ENCODE measurements at places on chromosomes 12 and 14. TPM values are rescaled to one million over a fixed set of nuclear protein-coding genes. Genes with fewer than 3 reads are reported as not detected.

Gene RPL10L
- not detected for total RNA-seq

Gene KRT73
- total RNA-seq: not detected

DNA sequence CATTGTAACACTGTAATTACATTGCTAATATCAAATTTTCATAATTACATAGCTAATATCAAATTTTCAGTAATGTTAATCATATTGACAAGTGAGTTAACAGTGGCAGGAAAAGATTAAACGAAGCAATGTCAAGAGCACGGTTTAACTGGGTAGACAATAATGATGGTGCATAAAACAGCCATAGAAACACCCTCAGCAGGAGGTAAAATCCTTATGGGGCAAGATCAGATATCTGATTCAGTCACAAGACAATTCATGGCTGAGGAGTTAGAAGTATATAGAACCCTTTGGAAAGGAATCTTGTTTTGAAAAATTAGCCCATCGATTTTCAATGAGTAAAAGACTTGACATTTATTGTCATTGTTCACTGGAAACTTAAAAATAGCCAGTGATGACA, 190.6 kb downstream of the SLC2A13 start:
- no peak for DNase-seq

- no peak for DNase-seq
Observed at GRCh38 chr12:1993341-1993740, 10.9 kb downstream of the DCP1B start.

Gene GZMH
- total RNA-seq: 4.0 TPM

DNA sequence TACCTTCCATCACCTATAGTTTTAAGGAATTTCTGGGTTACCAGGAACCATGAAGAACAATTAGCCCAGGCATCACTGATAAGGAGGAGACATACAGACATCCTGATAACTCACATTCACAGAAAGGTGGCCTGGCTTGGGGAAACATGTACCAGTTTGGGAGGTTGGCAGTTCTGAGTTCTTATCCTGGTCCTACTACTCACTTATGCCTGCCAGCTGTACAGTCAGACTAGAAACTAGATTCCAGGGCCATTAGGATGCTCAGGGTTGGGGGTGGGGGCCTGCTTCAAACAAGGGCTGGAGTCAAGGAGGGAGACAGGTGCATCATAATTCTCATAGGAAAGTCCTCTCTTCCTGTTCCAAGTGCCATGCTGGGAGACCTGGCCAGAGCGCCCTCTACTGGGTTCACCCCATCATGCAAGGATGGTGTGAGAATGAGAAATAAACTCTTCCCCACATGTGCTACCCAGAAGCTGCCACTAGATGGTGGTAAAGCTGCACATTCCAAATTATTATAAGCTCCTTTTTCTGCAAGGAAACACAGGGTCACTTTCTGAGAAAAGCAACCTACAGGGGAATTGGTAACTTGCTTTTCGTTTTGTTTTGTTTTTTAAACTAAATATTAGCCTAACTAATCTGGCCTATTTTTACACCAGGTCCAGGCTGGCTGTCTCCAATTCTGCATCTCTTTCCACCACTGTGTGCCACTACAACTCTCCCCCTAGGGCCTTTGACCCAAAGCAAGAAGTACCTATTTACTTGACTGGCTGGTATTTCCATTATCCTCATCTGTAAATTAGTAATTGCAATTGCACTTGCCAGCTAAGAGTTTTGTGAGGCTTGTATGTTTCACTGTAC, 14.5 kb downstream of the OAS2 start:
- DNase-seq: no peak

DNA sequence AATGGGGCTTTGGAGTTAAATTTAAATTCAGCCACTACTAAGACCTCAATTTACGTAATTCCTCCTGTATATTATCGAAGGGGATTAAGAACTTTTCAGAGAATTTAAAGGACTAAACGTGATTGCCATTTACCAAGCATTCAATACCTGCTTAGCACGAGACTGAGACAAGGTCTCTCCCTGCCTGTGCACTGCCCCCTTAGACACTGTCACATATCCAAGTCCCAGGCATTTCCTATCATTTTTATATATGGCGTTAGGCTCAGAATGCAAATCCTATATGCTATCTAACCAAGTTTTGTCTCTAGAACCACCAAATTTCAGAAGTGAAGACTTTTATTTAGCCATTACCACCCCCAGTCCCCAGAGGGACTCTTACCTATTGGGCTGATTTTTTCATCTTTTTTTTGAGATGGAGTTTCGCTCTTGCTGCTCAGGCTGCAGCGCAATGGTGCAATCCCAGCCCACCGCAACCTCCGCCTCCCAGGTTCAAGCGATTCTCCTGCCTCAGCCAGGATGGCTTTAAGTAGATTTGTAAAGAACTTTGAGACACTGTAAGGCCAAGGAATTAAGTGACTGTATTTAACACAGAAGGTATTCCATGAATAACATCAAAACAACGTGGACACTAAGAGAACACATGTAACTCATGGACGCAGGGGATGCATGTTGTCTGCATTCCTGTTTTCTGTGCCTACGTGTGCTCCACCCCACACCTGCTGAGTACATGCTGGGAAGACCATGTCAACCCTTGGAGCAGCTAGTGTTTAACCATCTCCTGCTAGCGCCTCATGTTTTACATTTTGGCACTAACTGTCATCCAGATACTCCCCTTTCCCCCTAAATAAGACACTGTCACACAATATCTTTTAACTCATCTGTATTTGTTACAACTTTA, 6.4 kb downstream of the HSP90AA1 start:
- DNase-seq: no peak

Gene OVCH1
- total RNA-seq: 1.4 TPM

- DNase-seq: no peak
Observed at GRCh38 chr12:70772836-70773235, 135.6 kb upstream of the PTPRB start.

DNA sequence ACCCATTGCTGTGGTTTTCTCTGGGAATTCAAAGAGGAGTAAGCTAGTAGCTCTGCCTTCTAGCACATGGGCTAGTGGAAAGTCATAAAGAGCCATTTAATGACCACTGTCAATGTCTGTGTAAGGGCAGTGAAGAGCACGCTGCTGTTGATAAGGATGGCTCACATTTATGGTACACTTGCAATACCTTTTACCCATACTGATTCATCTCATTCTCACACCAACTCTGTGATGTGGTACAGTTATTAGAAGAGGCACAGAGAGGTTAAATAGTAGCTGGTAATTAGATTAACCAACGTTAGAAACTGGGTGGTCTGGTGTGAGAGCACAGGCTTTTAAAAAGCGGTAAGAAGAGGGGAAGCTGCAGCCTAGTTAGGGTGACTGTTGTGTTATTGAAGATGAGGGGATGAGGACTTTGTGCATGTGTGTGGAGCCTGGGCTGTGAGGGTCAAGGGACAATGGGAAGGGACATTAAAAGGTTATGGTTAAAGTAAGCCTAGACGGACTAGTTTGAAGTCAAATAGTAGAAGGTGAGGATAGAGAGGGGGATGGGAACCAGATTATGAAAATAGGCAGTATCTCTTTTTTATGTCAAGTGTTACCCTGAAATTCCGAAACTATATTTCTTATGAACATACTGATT, 25.2 kb downstream of the RASSF3 start:
- DNase-seq: no peak

Gene TMEM179
- total RNA-seq: not detected

Gene MIPOL1
- total RNA-seq: 8.0 TPM

DNA sequence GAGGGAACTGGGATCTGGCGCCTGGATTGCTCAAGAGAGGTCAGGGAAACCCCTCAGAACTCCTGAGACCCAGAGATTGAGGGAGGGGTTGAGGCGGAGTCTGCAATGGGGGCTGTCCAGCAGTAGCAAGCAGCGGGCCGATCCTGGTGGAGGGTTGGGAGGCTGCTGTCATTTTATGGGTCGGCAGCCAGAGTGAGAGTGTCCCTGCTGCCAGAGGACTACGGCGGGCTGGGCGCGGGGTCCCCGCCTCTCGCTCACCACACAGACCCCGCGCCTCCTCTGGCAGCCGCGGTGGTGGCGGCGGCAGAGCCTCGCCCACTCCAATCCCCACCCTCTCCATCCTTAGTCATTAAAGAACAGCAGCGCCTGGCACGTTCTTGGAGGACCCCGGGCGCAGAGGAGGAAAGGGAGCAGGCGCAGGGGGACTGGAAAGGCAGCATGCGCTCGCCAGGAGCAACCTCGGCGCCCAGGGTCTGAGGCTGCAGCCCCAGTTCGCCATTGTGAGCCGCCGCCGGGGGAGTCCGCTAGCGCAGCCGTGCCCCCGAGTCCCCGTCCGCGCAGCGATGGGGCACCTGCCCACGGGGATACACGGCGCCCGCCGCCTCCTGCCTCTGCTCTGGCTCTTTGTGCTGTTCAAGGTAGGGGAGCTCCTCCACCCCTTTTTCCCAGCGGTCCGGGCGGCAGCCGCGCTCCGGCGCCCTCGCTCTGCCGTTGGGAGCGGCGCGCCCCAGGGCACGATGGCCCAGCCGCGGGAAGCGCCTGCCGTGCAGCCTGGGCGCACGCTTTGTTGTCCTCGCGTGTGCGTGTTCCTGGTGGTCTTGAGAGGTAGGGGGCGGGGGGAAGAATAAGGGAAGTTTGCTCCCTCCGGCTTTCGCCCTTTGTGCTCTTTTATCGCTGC, at the start of gene PTPRO:
PTPRO (plus strand) TSS at position 345 of the 898 bp plus-strand sequence.
- peak; percentile 82 for DNase-seq

Gene RARG
- 33.7 TPM for total RNA-seq

Gene TMTC1
- total RNA-seq: 26.8 TPM

GRCh38 chr14:100393362-100393761, 70.2 kb downstream of the SLC25A47 start:
- no peak for DNase-seq

- DNase-seq: no peak
Observed at GRCh38 chr12:80419644-80420043, 24.4 kb upstream of the PTPRQ start.

DNA sequence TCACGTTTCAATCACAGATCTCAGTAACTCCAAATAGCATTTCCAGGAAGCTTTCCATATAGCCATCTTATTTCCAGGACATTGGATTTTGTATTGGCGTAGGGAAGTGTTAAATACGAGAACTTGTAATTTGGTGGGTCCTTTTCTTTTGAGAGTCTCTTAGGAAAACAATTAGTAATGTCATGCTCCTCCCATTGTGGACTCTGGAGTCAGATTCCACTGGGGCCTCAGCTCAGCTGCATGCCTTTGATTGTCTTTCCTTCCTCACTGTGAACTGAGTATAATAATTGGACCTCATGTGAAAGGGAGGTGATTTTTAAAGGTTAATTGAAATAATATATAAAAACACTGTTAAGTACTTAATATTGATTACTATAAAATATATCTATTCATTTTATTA, 462.6 kb downstream of the NPAS3 start:
- no peak for DNase-seq

DNA sequence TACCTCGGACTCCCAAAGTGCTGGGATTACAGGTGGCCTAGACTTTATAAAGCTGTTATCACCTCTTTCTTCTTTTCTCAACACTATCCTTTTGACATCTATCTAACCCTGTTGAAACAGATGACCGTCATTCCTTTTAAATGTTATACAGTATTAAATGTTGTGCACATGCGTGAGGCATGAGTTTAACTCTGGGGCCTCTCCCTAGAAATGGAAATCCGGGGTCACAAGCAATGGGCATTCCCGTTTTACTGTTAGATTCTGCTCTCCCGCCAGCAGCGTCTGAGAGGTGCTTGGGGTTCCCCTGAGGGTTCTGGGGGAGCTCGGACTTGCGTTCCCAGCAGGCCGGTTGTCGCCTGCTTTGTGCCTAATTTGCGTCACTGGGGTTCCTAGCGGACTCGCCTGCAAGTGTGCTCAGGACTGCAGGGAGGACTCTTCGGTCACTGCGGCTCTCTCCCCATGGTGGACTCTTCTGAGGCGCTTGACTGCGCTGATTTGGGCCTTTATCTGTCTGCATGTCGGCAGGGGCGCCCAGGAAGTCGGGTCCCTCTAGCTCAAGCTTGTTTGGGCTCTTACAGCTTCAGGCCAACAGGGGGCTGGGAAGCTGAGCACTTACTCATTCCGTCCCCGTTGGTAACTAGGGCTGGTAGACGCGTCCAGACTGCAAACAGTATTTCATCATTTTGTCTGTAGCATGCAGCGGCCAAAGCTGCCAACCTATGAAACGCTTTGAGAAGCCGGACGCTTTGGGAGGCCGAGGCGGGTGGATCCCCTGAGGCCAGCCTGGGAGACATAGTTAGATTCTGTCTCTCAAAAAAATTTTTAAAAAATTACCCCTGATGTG, 1.2 kb upstream of the RAN start:
- peak; percentile 17 for DNase-seq

GRCh38 chr14:22850944-22851764, 14.8 kb downstream of the MMP14 start:
- peak; percentile 46 for DNase-seq

- DNase-seq: no peak
Observed at GRCh38 chr12:26867080-26867479, 34.1 kb upstream of the ITPR2 start.

- DNase-seq: no peak
Observed at GRCh38 chr12:62689042-62689839, 222.6 kb downstream of the MON2 start.

Gene SERPINA5
- not detected for total RNA-seq

DNA sequence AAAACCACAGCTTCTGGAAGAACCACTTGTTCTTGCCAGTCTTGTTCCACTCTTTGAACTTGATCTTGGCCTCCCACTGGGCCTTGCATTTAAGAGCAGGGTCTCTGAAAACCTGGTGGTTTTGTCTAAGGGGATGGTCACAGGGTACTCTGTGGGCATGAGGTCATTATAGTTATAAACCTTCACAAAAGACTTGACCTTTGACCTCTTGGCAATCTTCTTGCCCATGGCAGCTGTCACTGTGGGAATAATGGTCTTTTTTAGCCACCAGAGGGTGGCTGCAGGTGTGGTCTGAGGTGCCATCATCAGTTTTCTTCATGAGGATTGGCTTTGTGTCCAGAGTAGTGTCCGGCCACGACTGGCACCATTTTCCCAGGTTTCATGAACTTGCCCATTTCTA, 9.1 kb downstream of the ATP6V0A2 start:
- DNase-seq: no peak

DNA sequence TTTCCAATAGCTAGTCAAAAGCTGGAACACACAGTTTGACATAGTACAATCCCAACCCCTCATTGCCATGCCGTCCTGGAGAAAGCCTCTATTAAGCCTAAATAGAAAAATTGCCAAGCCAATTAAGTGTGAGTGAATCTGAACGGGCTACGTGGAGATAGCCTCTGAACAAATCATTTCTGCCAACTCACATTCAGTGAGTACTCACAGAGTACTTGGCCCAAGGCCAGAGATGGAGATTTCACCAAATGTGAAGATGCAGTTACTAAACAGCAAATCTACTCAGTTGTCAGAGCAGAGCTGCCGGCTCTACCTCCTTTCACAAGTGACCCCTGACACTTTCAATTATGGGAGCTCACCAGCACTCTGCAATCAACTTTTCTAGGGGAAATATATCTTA, 350.0 kb downstream of the GALC start:
- no peak for DNase-seq

GRCh38 chr14:35341751-35342488, 49.7 kb downstream of the PSMA6 start:
- peak; percentile 90 for DNase-seq

DNA sequence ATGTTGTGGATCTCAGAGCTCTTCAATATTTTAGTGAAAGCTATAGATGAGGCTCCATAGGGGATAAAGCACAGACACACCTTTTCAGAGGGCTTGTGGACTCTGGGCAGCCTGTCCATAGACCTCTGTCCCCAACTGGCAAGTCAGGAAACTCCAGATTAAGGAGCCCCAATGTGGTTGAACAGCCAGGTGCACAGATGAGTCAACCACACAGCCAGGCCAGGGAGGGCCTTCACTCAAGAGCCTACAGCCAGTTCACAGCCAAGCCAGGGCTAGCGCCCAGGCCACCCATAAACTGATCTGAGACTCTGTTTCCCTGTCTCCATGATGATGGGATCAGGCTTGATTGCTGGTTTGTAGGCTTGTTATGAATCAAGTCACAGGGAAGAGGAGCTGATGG, 1.0 kb upstream of the BDKRB2 start:
- peak; percentile 47 for DNase-seq

- no peak for DNase-seq
Observed at GRCh38 chr12:6382371-6382770, 1.6 kb upstream of the LTBR start.

Measured in upper lobe of left lung (tissue), 6 donors.